Hematopoietic multipotent progenitor cell treated with erythropoietin and hydrocortisone succinate and interleukin-3 and kit ligand, for 8 days (in vitro differentiated cells): ENCODE measurements at places on chromosomes 4 and X.

GRCh38 chrX:19515615-19516105 lies 352 bp upstream of the MAP3K15 start:
- DNase-seq = no peak

DNA sequence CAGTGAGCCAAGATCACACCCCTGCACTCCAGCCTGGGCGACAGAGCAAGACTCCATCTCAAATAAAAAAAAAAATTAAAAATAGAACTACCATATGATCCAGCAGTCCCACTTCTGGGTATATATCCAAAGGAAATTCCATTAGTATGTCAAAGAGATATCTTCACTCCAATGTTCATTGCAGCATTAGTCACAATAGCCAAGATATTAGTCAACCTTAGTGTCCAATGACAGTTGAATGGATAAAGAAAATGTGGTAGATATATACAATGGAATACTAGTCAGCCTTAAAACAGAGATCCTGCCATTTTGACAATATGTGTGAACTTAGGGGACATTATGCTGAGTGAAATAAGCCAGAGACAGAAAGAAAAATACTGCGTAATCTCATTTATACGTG lies 49.4 kb downstream of the C4orf46 start:
- DNase-seq = no peak

DNA sequence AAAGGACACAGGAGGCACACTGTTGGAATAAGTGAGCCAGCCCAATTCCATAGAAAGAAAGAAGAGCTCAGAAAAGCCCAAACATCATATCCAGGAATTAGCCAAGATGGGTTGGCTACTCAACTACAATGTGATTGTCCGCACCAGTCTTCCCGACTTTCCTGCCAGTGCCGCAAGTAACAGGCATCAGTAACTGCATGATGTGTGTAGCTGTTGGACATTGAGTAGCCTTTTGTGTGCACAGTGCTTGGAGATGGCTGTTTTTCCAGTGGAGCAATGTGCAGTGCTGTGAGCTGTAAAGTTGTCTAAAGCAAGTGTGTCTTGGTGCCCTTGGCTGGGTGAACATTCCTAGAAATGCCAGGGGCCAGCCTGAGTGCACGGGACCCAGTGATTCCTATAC lies 29.2 kb upstream of the FAM193A start:
- no peak for DNase-seq

DNA sequence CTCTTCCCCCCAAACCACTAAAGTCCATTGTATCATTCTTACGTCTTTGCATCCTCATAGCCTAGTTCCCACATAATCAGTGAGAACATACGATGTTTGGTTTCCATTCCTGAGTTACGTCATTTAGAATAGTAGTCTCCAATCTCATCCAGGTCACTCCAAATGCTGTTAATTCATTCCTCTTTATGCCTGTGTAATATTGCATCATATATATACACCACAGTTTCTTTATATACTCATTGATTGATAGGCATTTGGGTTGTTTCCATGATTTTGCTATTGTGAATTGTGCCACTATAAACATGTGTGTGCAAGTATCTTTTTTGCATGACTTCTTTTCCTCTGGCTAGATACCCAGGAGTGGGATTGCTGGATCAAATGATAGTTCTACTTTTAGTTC lies 57.2 kb downstream of the ARFIP1 start:
- DNase-seq = no peak
